Head of caudate nucleus (tissue), 42 donors: ENCODE measurements at places on chromosomes 3 and 15.

DNA sequence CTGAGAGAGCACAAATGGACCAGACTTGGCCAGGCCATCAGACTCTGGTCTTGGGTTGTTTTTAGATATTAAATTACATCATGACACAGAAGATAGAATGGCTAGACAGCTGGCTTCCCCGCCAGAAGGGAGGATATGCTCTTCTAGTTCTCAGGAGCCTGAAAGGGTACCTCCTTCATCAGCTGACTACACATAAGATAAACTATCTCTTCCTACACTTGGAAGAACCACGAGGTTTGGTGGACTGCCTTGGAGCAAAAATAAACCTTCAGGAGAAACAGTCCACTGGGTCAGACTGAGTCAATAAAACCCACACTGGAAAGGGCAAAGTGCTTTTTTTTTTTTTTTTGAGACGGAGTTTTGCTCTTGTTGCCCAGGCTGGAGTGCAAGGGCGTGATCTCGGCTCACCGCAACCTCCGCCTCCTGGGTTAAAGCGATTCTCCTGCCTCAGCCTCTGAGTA, 26.3 kb upstream of the DYNC1LI1 start:
- no peak for DNase-seq

DNA sequence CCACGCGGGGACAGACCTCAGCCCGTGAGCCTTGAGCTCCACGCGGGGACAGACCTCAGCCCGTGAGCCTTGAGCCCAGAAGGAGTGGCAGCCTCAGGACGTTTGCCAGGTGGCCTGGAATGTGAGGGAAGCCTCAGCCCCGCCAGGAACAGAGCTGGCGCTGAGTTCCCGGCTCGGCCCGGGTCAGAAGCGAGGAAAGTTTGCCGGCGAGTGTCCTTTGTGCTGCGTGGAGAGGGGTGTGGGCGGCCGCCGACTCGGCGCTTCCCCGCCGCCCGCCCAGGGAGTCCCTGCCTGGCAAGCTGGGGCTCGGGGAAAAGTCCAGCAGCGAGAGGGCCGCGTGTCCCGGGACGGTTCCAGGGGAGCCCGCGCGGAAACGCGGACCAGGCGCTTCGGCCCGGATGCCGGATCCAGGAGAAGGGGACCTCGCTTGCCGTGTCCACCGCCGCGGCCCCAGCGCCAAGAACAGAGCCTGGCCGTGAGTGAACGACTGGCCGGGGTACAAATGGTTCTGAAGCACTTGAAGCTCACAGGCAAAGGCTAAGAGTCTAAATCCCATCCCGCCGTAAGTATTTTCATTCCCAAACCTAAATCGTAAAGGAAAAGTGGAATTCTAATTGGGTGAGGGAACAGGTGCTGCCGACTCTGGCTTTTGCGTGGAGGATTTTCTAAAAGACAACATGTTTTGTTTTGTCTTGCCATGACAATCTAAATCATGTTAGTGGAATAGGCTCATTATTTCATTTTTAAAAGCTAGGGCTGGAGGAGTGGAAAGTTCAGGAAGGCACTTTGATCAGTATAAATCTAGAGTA, 1.7 kb downstream of the LRRN1 start:
- DNase-seq, result peak; percentile 36

- DNase-seq, result no peak
Observed at GRCh38 chr3:47010111-47010712, 30.7 kb downstream of the NBEAL2 start.

- no peak for DNase-seq
Observed at GRCh38 chr3:81823882-81824395, 62.5 kb upstream of the GBE1 start.

- DNase-seq, result no peak
Observed at GRCh38 chr3:193333229-193333628, 45.3 kb downstream of the ATP13A5 start.

- peak; percentile 68 for DNase-seq
Observed at GRCh38 chr3:69406163-69406562, 20.3 kb upstream of the FRMD4B start.
